ENCODE measurements at places on chromosomes 2 and 18.

DNA sequence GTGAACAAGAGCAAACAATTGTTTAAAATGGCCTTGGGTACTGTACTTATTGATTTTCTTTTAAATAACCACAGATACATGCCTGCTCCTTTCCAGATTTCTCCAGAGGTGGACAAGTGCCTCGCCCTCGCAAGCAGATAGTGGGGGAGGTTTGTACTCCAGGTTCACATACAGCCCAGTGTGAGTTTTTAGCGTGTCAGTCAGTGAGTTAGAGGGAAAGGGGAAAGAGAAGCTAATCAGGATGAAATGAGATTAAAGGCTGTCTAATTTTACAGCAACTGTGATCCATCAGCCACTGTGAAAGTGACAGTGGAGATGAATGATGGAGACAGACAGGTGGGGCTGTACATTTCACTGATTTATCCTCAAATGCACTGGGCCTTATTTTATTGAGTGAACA lies 74.7 kb downstream of the KLHL14 start:
- no peak for DNase-seq

DNA sequence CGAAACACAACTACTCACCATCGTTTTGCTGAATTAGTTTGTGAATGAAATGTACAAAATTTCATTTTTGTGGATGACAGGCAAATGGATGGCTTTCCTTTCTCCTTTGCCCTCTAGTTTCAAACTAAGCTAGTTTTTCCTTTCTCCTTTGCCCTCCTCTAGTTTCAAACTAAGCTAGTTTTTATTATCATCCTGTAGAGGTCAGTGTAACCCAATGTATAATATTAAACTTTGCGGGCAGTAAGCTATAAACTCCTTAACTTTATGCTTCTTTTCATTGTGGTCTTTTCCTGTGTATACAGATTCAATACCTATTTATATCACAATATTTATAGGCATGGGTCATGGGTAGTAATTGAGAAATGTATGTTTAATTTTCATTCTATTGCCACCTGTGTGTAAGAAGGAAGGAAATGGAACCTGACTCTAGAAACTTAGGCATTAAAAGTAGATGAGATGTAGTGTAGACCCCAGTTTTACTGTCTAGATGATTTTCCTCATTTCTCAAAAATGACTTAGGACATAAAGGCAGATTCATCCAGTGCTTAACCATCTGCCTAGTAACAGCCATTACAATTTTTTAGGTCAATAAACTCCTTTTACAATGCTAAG lies 58.1 kb downstream of the MAP3K19 start:
- DNase-seq, result peak; percentile 14

GRCh38 chr18:63850020-63850419 lies 37.5 kb upstream of the SERPINB2 start:
- no peak for DNase-seq

- no peak for DNase-seq
Observed at GRCh38 chr18:32021756-32022564, 3.3 kb downstream of the RNF125 start.

DNA sequence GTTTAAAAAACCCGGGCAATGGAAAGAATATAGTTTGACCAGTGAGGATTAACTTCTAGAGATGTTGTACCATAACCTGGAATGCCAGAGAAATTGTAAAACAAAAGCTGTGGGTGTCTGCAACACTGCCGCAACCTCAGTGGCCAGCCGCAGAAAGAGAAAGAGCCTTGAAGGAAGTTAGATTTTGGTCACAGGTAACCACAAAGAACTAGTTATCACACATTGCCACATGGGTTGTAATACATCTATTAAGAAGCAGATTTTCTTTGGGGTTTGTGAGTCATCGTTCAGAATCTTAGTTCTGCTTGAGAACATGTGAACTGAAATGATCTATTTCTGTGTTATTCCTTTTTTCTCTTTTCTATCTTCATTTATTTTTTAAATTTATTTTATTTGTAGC lies 222.9 kb upstream of the AGAP1 start:
- DNase-seq, result no peak

DNA sequence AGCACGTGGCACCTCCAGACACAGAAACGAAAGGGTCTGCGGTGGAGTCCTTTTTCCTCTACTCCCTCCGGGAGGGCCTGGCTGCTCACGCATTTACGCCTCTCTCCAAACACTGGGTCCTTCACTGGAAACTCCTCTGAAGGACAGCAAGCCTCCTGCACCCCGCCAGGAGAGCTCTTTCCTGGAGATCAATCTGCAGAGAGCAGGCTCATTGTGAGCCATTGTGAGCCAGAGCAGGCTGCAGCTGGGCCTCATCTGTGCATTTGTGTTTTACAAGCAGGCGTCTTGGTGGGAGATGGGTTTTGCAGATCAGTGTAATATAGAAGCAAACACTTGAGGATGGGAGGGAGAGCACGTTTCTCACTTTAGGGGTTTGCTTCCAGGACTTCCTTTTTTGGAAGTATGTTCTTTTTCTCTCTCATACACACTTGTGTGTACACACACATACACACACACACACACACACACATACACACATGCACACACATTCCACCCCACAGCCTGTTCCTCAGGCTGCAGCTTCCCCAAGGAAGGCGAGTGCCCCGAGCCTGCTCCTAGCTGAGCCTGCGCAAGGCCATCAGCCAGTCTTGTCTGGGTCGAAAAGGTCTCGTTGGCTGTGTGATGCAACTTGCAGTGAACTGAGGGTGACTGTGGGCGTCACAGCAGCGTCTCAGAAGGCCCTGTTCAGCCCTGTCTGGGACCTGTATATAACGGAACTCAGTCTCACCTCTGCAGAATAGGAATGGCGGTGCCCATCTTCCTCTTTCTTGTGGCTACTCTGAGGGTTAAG lies 163.5 kb downstream of the GLI2 start:
- DNase-seq, result peak; percentile 22

GRCh38 chr2:96153291-96153713 lies 8.1 kb upstream of the DUSP2 start:
- DNase-seq, result no peak

GRCh38 chr18:3466045-3466444 lies 16.1 kb downstream of the TGIF1 start:
- DNase-seq, result no peak

DNA sequence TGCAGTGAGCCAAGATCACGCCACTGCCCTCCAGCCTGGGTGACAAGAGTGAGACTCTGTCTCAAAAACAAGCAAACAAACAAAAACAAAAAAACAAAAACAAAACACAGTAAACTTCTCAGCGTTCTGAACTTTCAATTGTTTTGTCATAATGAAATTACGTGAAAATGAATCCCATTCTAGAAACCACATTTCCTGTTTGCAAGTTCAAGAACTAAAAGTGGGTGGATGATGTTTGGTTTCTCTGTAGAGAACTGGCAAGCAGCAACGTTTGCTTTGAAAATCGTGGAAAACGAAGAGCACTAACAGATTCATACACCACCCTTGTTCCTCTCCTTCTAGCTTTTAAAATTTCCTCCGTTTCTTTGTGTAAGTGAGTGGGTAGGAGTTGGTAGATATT lies 226.1 kb upstream of the LYPD1 start:
- DNase-seq, result no peak

DNA sequence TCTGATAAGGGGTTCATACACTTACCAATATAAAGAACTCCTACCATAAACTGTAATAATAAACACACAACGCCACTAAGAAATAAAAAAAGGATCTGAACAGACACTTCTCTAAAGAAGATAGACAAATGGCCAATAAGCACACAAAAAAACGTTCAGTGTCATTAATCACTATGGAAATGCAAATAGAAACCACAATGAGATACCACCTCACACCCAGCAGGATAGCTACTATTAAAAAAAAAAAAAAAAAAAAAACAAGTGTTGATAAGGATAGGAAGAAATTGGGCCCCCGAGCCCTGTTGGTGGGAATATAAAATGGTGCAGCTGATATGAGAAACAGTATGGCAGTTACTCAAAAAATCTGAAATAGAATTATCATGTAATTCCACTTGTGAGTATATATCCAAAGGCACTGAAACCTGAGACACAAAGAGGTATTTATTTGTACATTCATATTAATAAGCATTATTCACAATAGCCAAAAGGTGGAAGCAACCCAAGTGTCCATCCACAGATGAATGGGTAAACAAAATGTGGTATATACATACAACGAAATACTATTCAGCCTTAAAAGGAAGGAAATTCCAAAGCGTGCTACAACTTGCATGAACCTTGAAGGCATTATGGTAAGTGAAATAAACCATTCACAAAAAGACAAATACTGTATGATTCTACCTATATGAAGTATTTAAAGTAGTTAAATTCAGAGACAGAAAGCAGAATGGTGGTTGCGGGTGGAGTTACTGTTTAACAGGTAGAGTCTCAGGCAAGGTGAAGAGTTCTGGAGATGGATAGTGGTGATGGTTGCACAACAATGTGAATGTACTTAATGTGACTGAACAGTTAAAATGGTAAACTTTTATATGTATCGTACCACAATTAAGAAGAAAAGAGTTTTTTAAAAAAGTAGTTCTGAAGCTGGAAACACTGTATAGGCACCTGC lies 17.9 kb downstream of the REV1 start:
- DNase-seq, result no peak

- DNase-seq, result no peak
Observed at GRCh38 chr2:167689444-167689843, 558.0 kb downstream of the STK39 start.

GRCh38 chr18:51133580-51134160 lies 63.8 kb downstream of the MEX3C start:
- DNase-seq, result no peak

DNA sequence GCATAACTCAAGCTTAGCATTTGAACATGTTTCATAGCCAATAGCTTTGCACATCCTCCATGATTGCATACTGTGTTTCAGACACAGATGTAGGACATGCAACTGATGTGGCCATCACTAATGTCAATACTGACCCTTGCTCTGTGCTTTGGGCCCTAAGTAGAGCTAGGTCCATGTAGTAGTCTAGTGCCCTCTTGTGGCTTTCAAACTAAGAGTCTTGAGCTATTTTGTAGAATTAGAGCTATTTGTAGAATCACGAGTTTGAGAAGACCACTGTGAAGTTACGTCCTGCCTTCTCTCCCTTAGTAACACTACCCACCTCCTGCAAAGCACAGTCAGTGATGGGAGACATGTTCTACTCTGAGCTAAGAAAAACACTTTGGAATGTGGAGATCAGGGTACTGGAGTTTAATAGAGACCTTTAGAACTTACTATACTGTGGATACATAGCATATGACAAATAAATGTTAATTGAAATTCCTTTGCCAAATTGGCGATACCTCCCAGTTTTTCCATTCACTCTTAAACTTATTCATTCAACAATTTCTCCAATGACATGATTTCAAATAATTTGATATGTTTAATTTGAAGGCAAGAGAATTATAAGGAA lies 306.5 kb upstream of the TNP1 start:
- no peak for DNase-seq

DNA sequence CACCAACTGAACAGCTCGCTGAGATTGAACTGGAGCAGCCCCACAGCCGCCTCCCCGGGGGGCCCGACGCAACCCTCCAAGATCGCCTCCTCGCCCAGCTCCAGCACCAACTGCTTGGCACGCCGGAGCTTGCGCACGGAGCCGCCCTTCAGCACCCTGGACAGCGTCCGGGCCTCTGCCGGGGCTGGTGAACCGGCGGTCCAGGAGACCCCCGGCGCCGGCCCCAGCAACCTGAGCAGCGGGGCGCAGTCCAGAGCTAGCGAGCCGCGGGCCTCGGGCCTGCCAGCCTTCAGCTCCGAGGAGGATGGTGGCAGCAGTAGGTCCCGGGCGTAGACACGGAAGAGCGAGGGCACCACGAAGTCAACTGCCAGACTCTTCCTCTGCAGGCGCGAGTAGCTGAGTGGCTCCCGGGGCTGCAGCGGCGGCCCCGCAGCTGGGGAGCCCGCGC lies 1.2 kb downstream of the ALK start:
- no peak for DNase-seq

- no peak for DNase-seq
Observed at GRCh38 chr2:187404431-187405110, 43.5 kb downstream of the CALCRL start.

DNA sequence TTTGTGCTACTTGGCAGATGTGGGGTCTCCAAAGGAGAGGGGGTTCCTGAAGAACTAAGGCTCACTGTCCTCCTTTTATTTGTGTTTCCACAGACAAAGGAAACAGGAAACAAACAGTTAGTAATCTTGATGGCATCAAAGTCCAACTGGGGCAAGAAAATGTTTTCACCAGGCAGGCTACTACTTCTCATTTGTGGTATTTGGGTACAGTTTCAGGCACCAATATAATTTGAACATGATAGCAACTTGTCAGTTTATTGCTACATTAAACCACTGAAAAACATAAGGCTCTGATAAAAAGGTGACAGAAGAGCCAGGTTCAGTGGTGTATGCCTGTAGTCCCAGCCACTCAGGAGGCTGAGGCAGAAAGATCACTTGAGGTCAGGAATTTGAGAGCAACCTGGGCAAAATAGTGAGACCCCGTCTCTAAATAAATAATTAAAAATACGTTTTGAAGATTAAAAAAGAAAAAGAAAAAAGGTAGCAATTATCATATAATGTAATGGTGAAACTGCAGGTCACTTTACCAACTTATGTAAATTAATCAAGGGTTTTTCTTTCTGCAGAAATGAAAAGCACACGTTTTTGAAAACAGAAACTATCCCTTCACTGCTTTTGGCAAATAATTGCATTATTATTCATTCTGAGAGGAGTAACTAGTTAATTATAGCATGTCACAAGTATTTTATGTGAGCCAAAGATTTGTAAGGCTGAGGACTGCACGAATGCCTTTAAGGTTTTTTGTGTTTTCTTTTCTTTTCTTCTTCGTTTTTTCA lies 157.5 kb upstream of the CAVIN2 start:
- DNase-seq, result no peak

GRCh38 chr18:3679241-3679640 lies 229.3 kb downstream of the TGIF1 start:
- DNase-seq, result no peak

GRCh38 chr2:233691443-233692433 lies 952 bp upstream of the UGT1A6 start:
- DNase-seq, result no peak

DNA sequence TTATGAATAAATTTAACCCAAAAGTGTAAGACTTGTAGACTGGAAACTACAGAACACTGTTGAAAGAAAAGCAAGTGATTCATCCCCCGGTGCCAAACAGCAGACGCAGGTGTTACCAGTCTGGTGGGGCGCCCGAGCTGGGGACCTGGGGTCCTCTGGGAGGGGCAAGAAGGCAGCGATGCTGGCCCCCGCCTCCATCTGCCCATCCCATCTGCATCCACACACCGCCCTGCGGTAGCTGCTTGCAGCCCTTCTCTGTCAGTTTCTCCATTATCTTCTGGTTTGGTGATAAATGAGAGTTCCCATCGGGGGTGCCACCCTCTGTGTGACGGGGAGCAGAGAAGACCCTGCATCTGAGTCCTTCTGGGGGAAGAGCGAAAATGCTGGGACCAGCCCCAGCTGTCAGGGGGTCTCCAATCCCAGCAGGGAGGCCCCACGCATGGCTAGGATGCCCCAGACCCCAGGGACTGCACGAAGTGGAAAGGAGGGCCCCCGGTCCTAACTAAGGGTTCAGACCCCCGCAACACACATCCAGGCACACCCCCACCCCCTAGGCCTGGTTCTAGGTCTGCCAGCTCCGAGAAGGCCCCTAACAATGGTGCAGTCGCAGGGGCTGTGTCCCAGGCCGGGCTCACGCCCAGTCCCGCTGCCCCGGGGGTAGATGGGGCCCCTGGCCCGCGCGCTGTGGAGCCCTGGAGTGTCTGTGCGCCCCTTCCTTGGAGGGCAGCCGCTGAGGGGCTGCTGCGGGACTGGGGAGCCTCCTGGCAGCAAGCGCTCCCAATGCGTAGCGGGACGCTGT lies 686 bp upstream of the RGPD8 start:
- DNase-seq, result no peak

GRCh38 chr2:238865744-238866355 lies 18.0 kb downstream of the TWIST2 start:
- no peak for DNase-seq

GRCh38 chr2:43939695-43940256 lies 56.0 kb downstream of the LRPPRC start:
- DNase-seq, result no peak

GRCh38 chr2:133078667-133079411 lies 408.8 kb upstream of the LYPD1 start:
- DNase-seq, result no peak
